ENCODE measurements at places on chromosomes 1 and 21.

DNA sequence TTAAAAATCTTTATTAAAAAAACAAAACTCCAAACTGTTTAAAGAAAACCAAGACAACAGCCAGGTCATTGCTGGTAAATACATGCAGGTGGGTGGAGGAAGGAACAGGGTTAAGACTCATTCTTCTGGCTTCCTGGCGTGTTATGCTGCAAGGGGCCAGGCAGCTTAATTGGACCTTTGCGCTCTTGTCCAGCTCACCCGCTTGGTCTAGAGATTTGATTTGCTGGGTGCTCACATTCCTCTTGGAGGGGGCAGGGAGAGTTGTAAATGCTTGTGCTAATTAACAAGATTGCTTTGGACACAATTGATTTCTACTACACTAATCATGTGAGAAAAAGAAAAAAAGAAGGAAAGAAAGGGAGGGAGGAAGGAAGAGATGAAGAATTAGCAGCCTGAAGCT lies 10.5 kb downstream of the CEP104 start:
- no peak for DNase-seq

DNA sequence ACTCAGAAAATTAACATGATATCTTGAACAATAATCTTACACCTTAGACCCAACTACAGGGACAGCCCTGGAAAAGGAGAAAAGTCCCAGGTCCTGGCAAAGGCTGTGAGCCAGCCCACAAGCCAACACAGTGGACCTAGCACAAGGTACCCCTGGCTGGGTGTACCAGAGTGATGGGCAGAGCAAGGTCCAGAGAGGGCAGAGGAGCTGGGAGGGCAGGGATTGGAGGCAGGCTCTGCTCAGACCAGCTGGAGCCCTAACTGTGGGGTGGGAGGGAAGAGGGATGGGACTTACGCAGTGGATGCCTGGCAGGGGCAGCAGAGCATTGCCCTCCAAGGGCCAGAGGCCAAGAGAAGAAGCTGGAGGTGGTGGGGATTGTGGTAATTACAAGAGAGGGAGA lies 101.6 kb downstream of the KCND3 start:
- no peak for DNase-seq

DNA sequence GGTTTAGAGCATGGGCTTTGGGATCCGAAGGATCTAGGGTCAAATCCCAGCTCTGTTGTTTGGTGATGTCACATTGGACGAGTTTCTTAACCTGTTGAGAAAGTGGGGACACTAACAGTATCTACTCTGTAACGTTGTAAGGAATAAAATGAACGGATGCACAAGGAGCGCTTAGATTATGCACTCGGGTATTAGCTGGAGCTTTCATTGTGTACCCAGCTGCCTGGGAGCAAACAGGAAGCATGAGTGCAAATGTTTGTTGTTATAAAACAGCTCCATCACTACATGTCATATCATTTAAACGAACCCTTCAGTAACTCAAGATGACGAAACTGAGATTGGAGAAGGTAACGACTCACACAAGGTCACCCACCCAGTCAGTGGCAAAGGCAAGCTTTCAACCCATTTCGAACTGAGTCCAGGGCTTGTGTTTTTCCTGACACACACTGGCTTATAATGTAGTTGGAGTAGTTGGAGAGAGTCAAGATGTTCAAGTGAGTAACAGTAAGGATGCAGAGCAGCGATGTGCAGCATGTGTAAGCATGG lies 16.2 kb upstream of the SLC6A17 start:
- no peak for DNase-seq

- no peak for DNase-seq
Observed at GRCh38 chr1:44347280-44347679, 7.8 kb downstream of the ERI3 start.

DNA sequence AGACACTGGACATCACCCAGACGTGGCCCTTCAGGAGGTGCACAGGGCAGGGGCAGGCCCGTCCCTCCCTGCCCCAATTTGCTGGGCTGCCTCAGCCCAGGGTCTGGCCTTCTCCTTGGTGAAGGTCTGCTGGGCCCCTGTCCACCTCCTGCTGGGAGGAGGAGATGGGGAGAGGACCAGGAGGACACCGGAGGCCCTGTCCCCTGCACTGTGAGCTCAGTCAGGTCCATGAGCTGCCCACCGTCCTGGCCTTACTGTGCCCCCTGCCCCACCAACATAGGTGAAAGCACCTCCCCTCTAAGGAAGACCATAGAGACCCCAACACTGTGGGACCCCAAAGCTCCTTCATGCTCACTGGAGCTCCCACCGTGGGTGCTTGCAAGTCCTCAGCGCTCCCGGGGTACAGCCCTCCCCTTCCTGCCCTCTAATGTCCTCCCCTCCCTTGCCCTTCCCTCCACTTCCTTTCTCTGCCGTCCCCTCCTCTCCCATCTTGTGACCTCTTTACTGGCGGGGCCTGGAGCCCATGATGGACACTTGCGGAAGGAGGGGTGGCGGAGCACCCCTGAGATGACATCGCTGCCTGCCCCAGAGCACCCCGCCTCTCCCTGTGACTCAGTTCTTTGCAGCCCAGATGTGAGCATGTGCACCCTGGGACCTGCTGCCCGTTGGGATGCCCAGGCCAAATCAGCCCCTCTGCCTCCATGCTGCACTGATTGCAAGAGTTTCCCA lies 4.6 kb downstream of the LRRC3 start:
- DNase-seq: no peak

DNA sequence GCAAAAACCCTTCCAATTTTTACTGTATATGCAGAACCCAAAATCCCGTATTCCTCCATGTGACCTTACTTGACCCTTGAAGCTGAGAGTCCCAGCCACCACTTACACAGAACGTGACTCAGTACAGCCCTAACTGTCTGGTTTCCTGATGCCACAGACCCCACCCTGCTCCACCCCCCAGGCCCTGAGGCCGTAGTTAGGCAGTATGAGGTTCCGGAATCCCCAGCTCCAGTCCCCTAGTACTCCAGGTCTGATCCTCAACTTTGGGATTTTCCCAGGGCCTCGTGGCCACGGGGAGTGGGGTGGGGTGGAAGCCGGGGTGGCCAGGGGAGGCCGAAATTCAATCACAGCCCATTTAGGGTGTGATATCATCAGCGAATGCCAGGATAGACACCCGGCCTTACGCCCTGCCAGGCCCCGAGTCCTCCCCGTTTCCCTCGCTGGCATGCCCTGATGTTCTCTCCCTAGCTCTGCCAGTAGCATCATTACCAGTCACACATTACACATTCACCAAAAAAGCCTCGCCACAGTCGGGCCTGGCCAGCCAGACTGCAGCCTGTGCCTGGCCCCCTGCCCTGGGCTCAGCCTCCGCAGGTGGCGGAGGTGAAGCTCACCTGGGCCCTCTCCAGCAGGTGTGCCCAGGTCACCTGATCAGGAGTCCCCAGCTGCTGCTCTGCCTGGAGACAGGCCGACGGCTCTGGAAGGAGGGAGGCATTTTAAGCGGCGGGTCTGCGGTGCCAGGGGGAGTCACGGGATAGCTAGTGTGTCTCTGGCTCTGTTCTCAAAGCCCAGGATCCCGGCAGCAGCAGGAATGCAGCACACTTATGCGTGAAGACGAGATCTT lies 70.8 kb downstream of the SCCPDH start:
- DNase-seq: no peak

DNA sequence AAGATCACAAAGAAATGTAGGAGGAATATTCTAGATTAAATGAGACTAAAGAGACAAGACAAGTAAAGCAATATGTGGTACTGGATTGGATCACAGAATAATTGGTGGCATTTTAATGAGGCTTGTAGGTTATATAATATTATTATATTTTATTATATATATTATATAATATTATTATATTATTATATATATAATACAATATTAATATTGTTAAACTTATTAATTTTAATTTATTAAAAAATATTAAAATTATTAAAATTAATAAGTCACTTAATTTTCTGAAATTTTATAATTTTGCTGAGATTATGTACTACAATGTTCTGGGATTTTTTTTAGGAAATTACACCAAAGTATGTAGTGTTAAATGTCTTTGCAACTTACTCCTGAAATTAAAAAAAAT lies 311.9 kb downstream of the COL11A1 start:
- no peak for DNase-seq

DNA sequence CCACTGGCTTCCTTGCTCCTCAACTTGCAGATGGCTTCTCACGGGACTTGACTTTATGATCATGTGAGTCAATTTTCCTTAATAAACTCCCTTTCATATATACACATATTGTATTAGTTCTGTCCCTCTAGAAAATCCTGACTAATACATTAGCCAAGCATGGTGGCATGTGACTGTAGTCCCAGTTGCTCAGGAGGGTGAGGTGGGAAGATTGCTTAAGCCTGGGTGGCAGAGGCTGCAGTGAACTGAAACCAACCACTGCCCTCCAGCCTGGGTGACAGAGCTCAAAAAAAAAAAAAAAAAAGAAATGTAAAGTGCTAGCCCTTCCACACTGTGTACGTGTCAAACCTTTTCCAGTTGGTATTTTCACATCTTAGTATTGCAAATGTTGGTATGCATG lies 857.0 kb downstream of the LTN1 start:
- DNase-seq: peak; percentile 30

GRCh38 chr1:26696654-26697430 lies 1.0 kb downstream of the ARID1A start:
- no peak for DNase-seq

DNA sequence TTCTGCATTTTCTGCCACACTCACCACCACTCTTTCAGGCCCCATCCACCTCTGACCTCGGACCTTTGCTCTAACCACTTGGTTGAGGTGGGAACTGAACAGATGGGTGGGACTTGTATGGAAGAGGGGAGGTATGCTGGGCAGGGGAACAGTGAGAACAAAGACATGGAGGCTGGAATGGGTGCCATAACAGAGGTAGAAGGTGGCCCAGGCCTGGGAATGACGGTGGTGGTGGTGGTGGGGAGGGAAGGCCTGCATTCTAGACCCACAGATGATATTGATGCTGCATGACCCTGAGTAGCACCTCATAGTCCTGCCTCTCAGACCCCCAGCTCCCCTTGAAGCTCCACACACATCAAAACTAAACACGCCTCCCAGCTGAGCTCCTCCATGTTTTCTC lies 5.2 kb upstream of the CSF3R start:
- no peak for DNase-seq

GRCh38 chr1:46181343-46182260 lies 5.3 kb upstream of the P3R3URF start:
- peak; percentile 43 for DNase-seq

GRCh38 chr21:14454016-14455009 lies 71.4 kb upstream of the HSPA13 start:
- DNase-seq: peak; percentile 40

DNA sequence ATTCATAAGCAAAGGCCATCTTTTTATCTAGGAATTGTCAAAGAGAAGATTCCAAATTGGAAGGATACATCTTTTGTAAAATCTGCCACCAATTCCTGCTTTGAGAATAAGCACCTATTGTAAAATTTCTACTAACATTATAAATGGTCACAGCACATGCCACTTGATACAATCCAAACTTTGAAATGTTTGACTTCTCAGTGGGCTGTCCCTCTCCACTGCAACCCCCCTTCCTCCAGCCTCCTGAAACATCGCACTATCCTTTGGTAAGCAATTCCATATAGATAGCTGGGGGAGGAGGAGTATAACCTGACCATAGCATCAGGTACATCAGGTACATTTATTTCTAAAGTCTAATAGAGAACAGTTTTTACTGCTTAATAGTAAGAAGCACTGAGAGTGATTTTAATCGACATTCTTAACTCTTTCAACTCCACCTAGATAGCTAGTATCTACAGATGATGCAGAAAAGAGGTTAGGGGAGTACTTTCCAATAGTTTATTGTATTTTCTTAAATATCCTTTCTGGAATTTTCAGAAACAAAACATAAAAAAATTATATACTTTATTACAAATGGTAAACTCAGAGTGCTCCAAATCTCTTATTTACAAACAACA lies 2.9 kb downstream of the JUN start:
- DNase-seq: peak; percentile 86

DNA sequence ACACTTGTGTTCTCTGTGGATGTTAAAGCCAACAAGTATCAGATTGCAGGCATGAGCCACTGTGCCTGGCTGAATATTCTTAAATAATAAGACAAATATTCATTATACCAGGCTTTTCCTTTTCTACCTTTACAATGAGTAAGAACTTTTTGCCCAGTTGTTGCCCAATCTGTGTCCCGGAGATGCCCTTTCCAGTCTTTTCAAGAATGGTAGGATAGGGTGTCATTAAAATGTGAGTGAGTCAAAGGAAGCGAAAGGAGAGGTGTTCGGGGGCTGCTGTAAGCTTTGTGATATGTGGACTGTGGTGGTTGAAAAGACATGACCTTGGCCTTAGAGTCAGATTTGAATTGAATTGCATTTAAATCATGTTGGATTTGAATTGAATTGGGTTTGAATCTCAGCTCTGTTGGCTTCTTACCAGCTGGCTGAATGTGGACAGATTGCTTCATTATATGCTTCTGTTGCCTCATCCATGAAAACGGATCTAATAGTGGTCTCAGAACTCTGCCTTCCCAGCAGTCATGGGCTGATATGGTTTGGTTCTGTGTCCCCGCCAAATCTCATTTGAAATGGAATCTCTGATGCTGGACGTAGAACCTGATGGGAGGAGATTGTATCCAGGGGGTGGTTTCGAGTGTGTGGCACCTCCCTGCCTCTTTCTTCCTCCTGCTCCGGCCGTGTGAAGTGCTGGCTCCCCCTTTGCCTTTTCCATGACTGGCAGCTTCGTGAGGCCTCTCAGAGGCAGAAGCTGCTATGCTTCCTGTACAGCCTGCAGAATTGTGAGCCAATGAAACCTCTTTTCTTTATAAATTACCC lies 22.7 kb upstream of the AADACL3 start:
- no peak for DNase-seq

DNA sequence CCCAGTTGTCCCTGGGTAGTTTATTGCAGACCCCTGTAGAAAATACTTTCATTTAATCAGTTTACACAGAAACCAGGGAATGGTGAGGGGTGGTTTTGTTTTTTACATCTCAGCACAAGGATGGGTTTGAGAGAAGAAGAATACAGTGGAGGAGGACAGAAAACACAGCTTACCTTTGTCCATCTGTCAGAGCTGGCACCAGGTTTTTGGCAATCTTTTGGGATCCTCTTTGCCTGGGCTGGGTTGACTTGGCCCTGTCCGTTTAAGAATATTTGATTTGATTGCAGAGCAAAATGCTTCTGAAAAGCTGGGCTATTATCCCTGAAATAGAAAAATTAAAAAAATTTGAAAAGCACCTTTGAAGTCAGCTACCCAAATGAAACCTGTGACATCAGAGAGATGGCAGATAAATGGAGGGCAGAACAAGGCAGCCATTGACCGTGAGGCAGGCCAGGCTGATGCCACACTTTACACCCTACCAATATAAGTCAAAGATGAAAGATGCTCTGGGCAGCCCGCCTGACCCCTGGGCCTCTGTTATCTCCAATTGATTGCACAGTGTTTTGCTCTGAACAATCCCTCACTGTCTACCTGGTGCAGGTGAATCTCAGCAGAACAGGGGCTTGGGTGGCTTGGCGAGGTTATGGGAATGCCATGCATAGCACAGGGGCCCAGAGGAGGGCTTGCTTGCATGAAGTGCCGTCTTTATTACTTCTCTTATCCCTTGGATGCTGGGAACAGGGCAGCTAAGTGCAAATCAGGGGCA lies 218.8 kb downstream of the LMX1A start:
- peak; percentile 56 for DNase-seq

- no peak for DNase-seq
Observed at GRCh38 chr1:241706257-241706656, 54.2 kb downstream of the WDR64 start.

GRCh38 chr1:83829106-83829505 lies 169.8 kb downstream of the TTLL7 start:
- DNase-seq: no peak

GRCh38 chr1:80457409-80457808 lies 1343.3 kb upstream of the ADGRL2 start:
- no peak for DNase-seq

GRCh38 chr1:51962486-51963356 lies 27.8 kb downstream of the RAB3B start:
- no peak for DNase-seq

GRCh38 chr1:37146071-37146470 lies 111.8 kb upstream of the GRIK3 start:
- no peak for DNase-seq
